Activated T-cell treated with anti-CD3 and anti-CD28 coated beads for 4 hours (primary cell): ENCODE measurements at places on chromosomes 4 and X.

GRCh38 chr4:6095897-6096296, 77.7 kb upstream of the C4orf50 start:
- no peak for DNase-seq

- DNase-seq: no peak
Observed at GRCh38 chrX:21885568-21885967, 29.8 kb downstream of the YY2 start.

GRCh38 chrX:12804655-12805054, 13.4 kb downstream of the PRPS2 start:
- DNase-seq: no peak

DNA sequence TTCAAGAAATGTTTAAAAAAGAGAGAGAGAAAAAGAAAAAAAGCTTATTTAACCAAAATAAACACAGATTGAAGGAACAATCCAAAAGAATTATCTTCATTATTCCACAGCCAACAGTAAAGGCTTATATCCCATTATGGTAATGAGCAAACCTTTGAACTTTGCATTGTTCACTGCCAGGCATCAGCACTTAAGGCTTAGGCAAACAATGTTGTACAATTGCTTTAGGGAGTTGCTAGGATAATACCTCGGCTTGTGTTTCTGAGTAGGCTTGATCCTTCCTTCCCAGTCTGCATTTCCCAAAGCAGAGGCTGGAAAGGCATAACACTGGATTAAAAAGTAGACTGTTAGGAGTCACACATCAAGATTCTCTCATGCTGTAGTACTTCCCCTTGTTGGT, 352.7 kb upstream of the IGFBP7 start:
- DNase-seq: no peak

GRCh38 chr4:86054286-86055032, 305.4 kb downstream of the MAPK10 start:
- no peak for DNase-seq
